ENCODE measurements at places on chromosomes 1 and 21.

GRCh38 chr21:21714426-21714825, 716.2 kb downstream of the NCAM2 start:
- no peaks in the 10 kb centered on the region for H3K36me3 ChIP-seq
- no peaks in the 10 kb centered on the region for H3K27me3 ChIP-seq

DNA sequence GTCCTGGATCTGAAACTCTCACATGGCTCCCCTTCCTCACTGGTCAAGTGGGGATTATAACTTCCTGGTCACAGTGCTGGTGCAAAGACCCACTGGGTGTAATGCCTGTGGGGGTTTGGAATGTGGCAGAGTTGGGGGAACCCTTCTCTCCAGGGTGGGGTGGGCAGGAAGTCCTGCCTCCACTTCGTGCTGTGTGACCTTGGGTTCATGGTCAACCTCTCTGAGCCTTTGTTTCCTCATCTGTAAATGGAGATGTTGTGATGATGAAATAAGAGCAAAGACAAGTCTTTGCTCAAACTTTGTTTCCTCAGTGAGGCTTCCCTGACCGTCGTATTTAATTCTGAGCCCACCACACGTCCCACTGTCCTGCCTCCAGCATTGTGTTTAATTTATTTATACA, 564.7 kb downstream of the PTPRU start:
- H3K36me3 ChIP-seq: no peaks in the 10 kb centered on the region
- DNase-seq: no peak
- H3K4me1 ChIP-seq: no peaks in the 10 kb centered on the region
- no peak overlapping the region for H3K27ac ChIP-seq
- no peak overlapping the region for H3K4me3 ChIP-seq
- peaks cover 4% of the 10 kb centered on the region for H3K27me3 ChIP-seq

- H3K4me3 ChIP-seq: no peak overlapping the region
- no peaks in the 10 kb centered on the region for H3K27me3 ChIP-seq
- no peak for DNase-seq
- no peaks in the 10 kb centered on the region for H3K36me3 ChIP-seq
Measured at GRCh38 chr1:244154508-244154871, 103.4 kb downstream of the ZBTB18 start.

DNA sequence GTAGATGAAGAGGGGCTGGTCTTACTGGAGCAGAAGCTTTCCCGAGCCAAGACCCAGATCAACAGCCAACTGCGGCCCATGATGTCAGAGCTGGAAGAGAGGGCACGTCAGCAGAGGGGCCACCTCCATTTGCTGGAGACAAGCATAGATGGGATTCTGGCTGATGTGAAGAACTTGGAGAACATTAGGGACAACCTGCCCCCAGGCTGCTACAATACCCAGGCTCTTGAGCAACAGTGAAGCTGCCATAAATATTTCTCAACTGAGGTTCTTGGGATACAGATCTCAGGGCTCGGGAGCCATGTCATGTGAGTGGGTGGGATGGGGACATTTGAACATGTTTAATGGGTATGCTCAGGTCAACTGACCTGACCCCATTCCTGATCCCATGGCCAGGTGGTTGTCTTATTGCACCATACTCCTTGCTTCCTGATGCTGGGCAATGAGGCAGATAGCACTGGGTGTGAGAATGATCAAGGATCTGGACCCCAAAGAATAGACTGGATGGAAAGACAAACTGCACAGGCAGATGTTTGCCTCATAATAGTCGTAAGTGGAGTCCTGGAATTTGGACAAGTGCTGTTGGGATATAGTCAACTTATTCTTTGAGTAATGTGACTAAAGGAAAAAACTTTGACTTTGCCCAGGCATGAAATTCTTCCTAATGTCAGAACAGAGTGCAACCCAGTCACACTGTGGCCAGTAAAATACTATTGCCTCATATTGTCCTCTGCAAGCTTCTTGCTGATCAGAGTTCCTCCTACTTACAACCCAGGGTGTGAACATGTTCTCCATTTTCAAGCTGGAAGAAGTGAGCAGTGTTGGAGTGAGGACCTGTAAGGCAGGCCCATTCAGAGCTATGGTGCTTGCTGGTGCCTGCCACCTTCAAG, 57.3 kb downstream of the LAMC2 start:
- DNase-seq: no peak
- H3K4me3 ChIP-seq: no peak overlapping the region
- H3K36me3 ChIP-seq: no peaks in the 10 kb centered on the region
- peaks cover 9% of the 10 kb centered on the region for H3K27me3 ChIP-seq

DNA sequence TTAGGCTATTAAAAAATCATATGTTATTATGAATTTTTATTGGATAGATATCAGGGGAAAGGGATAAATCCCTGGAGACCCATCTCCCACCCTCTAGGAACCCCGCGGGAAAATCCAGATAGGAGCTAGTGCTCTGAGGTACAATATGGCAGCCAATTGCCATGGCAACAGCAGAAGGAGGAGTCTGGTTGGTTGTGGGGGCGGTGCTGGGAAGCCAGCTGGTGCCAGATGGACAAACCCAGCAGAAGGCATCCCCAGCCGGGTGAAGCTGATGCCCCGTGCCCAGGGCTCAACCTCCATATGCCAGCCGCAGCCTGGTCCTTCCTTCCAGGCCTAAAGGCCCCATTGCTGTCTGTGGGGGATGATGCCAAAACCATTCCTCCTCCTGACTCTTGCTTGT, 38.3 kb downstream of the RHBG start:
- H3K27me3 ChIP-seq: peaks cover 16% of the 10 kb centered on the region
- H3K4me3 ChIP-seq: no peak overlapping the region
- no peak overlapping the region for H3K27ac ChIP-seq
- H3K36me3 ChIP-seq: no peaks in the 10 kb centered on the region
- H3K4me1 ChIP-seq: no peaks in the 10 kb centered on the region
- DNase-seq: no peak

- H3K36me3 ChIP-seq: no peaks in the 10 kb centered on the region
- DNase-seq: no peak
- H3K27ac ChIP-seq: no peak overlapping the region
Measured at GRCh38 chr1:219138747-219139146, 34.9 kb upstream of the LYPLAL1 start.

- peak; percentile 86 for DNase-seq
- no peaks in the 10 kb centered on the region for H3K36me3 ChIP-seq
- peaks cover 56% of the 10 kb centered on the region for H3K4me1 ChIP-seq
- H3K4me3 ChIP-seq: peak within 1 kb of the TSS; percentile 84
- H3K27ac ChIP-seq: peak within 1 kb of the TSS; percentile 67
Measured at GRCh38 chr1:54800899-54801759, at the start of gene TTC22. Gene TTC22, minus strand, starts transcription at chr1:54801323. Its CDS starts 160 bp downstream, at chr1:54801163.

GRCh38 chr1:61202854-61203598, 120.7 kb downstream of the NFIA start:
- no peaks in the 10 kb centered on the region for H3K4me1 ChIP-seq
- H3K4me3 ChIP-seq: no peak overlapping the region

GRCh38 chr1:158248771-158249170, 5.5 kb upstream of the CD1A start:
- H3K4me1 ChIP-seq: peaks cover 20% of the 10 kb centered on the region
- H3K36me3 ChIP-seq: no peaks in the 10 kb centered on the region
- no peak for DNase-seq
- H3K4me3 ChIP-seq: no peak overlapping the region

GRCh38 chr1:197471248-197471985, 203.4 kb downstream of the CRB1 start:
- H3K36me3 ChIP-seq: no peaks in the 10 kb centered on the region
- no peak for DNase-seq
- H3K27ac ChIP-seq: no peak overlapping the region
- H3K4me3 ChIP-seq: no peak overlapping the region
- H3K27me3 ChIP-seq: no peaks in the 10 kb centered on the region

DNA sequence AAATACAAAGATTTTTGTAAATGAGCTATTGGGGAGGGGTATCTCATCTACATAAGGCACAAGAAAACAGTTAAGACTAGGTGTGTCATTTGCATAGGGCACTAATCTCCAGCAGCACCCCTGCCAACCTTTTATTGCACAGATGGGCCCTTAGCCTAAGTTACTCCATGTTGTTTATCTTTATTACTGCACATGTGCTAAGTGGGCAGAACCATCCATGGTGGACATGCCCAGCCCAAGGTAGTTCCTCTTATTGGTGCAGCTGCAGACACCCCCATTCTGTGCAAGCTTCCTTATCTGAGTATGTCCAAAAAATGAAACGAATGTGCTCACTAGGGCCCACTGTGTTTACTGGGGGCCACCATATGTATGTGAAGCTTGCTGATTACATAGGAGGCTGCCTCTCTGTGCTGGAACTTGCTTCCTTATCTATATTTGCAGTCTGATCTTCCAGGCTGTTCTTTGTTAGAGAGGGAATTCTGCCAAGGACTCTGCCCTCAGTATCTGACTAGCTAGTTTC, 77.3 kb upstream of the NEK7 start:
- H3K4me1 ChIP-seq: no peaks in the 10 kb centered on the region
- no peak overlapping the region for H3K27ac ChIP-seq
- H3K4me3 ChIP-seq: no peak overlapping the region
- peaks cover 14% of the 10 kb centered on the region for H3K27me3 ChIP-seq

Data from activated CD4-positive, alpha-beta memory T cell treated with anti-CD3 and anti-CD28 coated beads for 36 hours (primary cell).